ENCODE measurements at places on chromosomes 7 and 10. TPM values are rescaled to one million over a fixed set of nuclear protein-coding genes. Genes with fewer than 3 reads are reported as not detected.

DNA sequence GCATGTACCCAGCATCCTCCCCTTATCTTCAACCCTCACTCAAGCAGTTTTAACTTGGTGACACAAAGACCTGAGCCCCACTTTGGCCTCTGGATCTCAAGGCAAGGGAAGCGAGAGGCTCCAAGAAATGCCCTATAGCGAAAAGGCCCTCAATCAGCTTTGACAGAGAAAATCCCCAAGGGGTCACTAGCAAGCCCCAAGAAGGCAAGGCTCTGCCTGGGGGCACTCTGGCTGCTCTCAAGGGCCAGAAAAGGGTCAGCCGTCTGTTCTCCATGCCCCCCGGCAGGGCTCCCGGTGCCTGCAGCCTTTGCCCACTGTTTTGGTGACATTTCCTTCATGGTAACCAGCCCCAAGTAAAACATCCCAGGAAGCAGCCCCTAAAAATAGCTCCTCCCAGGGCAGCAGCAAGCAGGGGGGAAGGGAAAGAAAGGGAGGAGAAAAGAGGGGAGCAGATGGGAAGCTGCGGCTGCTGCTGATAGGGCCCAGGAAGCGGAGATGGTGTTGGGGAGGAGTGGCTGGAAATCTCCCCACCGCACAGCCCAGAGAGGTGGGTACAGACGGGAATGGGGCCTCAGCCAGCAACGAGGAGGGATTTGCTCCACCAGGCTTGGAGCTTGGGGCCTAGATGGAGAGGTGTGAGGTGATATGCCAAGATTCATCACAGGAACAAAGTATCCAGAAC, 7.1 kb downstream of the CAMK2G start:
- no peak for DNase-seq

DNA sequence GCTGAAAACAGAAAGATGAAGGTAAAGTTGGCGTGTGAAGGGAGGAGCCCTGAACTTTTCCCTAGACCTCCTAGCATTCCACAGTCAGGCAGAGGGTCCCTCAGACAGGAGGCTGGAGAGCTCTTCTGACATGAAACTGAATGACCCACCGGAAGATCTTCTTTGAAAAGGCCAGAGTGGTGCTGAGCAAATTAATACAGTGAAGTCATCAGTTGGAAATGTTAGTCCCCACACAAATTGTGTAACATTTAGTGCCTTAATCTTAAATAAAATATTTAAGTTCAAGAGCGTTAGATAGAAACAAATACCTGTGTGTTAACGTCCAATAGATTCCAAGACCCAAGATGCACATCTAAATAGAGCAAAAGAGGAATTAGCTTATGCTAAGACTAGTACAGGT, 49.0 kb upstream of the WNT16 start:
- DNase-seq, result no peak

The PDE6C gene
- total RNA-seq, result not detected

DNA sequence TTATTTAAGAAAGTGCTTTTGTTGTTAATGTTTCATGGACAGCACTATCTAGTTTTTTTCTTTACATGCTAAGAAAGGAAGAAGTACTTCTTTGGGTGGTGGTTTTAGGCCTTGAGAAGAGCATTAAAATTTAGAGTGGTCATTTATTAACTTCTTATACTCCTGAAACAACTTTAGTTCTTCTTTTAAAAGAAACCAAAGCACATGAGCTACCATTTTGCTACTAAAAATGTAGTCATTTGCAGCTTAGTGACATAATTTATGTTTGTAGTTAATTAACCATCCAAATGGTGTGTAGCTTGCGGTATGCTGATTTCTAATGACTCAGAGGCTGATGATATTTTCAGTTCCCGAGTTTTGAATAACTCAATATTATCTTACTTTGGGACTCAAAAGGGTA, 207.5 kb downstream of the BBS9 start:
- DNase-seq, result no peak

The ITGB8 gene
- 6.5 TPM for total RNA-seq

- no peak for DNase-seq
Measured at GRCh38 chr10:59617996-59618395, 91.7 kb downstream of the SLC16A9 start.

DNA sequence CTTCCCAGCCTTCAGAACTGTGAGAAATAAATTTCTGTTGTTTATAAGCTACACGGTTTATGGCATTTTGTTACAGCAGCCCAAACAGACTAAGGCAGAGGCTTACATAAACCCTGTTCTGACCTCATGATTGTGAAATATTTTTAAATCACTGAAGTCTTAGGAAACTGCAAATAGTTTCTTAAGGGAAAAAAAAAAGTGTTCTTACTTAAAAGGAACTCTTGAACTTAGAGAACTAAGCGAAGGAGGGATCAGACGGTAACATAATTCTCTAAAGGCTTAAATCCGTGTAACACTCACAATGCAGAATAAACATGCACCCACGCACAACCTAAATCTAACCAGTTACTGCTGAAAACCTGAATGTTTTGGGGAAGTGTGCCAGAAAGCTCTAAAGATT, 749.1 kb upstream of the LRRTM3 start:
- DNase-seq, result no peak

DNA sequence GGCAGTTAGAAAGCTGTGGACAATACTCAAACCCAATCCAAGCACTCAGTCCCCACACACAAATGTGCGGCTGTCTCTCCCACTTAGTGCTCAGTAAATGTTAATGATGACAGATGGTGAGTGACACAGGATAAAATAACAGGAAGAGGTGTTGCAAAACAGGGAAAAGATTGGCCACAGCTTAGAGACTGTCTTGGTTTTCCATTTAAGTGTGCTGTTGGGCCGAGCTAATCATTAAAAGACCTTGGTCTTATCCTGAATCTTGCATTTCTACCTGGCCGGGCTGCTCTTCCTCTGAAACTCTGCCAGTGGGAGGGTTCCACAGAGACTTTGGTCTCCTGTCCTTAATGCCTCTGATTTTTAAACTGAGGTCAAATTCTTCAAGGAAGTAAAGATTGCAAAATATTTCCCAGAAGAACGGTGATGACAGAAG, 113.1 kb upstream of the RNF32 start:
- DNase-seq, result no peak

The TTYH3 gene
- total RNA-seq, result 152 TPM

- peak; percentile 57 for DNase-seq
Measured at GRCh38 chr10:7734821-7735220, 31.7 kb downstream of the ITIH2 start.

DNA sequence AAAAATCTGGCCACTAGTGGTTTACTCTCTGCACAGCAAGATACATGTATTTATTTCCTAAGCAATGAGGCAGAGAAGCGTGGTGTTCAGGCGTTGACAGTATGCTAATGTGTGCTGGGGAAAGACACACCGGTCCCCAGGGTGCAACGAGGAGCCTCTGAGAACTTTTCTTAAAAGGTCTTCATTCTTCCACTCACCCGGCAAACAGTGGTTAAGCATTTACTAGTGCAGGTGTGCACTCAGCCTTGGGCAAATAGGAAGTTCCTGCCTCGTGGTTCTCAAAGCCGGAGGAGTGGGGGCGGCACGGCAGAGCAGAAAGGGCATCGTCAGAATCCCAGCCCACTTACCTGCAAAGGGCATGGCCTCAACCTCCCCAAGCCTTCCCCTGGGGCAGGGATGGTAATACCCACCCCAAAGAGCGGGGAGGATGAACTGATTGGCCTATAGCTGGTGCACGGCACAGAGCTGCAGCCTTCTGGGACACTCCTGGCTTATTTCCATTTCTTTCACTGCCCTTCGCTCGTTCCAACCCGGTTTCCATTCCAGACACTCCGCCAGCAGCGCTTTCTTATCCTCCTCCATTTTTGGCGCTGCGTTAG, 184.3 kb upstream of the CTBP2 start:
- no peak for DNase-seq

- DNase-seq, result no peak
Measured at GRCh38 chr7:113412410-113412809, 294.1 kb upstream of the SMIM30 start.

The GPR146 gene
- 0.66 TPM for total RNA-seq

GRCh38 chr7:30366606-30367005, 82.2 kb downstream of the ZNRF2 start:
- DNase-seq, result no peak

- no peak for DNase-seq
Measured at GRCh38 chr10:6269432-6269831, 66.7 kb downstream of the PFKFB3 start.

DNA sequence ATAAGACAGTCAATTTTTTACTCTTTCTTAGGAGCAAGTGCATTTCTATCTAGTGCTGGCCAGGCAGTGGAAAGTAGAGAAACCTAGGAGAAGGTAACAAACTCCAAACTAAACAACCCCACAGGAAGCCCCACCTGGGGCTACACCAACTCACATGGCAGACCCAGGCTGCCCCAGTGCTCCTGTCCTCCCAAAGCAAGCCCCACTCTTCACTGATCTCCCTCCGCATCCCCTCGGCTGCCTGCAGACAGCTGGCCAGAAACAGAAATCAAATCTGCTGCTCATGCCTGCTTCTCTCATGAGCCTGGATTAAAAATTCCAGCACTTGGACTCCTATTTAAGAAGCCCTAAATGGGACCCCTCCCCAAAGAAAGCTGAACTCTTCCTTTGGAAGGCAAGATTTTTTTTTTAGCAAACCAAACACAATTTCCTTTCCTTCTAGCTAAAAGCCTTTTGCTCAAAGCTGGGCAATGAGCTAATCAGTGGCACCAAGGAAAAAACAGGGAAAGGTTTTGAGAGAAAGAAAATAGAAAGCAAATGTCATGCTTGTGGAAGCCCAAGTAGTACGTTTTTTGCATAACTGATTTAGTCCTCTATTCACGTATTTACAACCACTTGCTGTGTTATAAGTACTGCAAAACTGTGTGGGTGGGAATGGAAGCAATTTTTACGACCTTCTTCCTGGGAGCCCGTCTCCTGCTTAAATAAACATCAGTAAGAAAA, 10.8 kb downstream of the PDE1C start:
- DNase-seq, result peak; percentile 55

DNA sequence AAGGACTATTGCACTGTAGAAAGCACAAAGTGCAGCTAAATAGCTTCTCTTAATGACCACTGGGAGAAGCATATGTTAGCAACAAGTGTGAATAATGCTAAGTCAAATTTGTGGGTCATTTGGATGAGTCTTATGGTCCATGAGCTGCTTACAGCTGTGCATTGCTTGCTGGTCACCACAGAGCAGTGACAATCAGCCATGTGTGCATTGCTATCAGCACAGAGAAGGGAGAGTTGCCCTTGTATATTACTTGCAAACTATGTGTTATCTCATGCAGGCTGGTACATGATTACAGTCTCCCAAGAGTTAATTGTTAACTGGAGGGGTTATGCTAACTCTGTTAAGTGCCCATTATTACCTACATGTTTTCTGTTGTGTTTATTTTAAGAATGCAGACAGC, 25.7 kb downstream of the MRPS33 start:
- no peak for DNase-seq

The SLIT1 gene
- 0.97 TPM for total RNA-seq

DNA sequence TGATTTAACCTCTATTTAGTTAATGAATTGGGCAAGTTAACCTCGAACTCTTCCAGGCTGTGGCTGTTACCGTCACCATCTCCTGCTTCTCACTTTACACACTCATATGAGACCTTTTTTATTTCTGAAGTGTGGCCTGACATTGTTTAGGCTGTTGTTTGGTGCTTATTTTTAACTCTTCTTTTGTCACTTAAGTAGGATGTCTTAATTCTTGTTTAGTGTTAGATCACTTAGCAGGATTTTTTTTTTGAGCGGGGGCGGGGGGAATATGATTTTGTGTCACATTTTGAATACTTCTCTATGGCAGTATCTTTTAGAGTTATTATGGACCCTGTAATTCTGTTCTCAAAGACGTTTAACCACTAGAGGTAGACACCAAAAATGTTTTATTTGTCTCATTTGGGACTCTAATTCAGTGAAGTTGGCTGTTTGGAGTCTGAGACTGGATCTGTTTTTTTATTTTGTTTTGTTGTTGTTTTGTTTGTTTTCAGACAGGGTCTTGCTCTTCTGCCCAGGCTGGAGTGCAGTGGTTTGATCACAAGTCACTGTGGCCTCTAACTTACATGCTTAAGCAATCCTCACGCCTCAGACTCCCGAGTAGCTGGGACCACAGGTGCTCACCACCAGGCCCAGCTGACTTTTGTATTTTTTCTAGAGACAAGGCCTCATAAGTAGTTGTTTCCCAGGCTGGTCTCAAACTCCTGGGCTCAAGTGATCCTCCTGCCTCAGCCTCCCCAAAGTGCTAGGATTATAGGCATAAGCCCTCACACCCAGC, 73.5 kb downstream of the CUX1 start:
- no peak for DNase-seq

DNA sequence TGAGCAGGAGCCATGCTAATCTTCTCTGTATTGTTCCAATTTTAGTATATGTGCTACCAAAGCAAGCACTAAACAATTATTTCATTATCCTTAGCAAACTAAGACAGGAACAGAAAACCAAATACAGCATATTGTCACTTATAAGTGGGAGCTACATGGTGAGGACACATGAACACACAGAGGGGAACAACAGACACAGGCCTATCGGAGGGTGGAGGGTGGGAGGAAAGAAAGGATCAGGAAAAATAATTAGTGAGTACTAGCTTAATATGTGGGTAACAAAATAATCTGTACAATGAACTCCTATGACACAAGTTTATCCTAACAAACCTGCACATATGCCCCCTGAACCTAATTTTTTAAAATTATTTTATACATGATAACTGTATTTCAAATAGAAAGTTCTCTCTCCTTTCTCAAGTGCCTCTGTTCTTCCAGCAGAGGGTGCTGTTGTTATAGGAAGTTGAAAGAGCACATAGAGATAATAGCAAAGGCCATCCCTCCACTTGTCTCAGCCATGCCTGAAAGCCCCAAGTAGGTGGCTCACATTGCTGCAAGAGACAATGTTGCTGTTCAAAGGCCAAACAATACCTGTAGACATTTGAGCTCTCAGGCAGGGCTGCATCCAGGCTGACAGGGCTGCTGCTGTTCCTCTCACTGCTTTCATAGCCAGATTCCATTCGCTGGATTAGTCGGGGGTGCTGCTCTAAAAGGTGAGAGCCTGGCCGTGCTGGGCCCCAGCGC, 33.4 kb upstream of the PPP3CB start:
- peak; percentile 84 for DNase-seq

The TMEM236 gene
- not detected for total RNA-seq

The SH2B2 gene
- total RNA-seq, result 8.9 TPM

- DNase-seq, result peak; percentile 83
Measured at GRCh38 chr7:47896809-47897423, 51.4 kb downstream of the PKD1L1 start.

DNA sequence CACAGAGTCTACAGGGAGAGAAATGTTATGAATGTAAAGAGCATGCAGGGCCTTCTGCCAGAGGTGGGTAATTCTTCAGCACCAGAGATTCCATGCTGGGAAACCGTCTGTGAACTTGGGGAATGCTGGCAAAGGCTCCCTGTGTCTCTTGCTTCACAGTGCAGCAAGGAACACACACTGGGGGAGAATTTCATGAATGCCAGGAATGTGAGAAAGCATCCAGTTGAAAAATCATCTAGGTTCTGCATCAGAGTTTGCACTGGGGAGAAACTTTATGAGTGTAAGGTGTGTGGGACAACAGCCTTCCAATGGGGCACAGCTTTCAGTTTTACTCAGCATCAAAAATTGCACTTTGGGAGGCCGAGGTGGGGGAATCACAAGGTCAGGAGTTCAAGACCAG, 224.3 kb upstream of the IGFBP3 start:
- DNase-seq, result peak; percentile 86
